ENCODE measurements at places on chromosomes 5 and 9.

GRCh38 chr9:94568250-94568889, 13.5 kb downstream of the PCAT7 start:
- no peak for DNase-seq

GRCh38 chr9:104895572-104895971, 32.4 kb downstream of the ABCA1 start:
- no peak for DNase-seq

- no peak for DNase-seq
Measured at GRCh38 chr5:2190549-2190948, 307.8 kb upstream of the IRX4 start.

DNA sequence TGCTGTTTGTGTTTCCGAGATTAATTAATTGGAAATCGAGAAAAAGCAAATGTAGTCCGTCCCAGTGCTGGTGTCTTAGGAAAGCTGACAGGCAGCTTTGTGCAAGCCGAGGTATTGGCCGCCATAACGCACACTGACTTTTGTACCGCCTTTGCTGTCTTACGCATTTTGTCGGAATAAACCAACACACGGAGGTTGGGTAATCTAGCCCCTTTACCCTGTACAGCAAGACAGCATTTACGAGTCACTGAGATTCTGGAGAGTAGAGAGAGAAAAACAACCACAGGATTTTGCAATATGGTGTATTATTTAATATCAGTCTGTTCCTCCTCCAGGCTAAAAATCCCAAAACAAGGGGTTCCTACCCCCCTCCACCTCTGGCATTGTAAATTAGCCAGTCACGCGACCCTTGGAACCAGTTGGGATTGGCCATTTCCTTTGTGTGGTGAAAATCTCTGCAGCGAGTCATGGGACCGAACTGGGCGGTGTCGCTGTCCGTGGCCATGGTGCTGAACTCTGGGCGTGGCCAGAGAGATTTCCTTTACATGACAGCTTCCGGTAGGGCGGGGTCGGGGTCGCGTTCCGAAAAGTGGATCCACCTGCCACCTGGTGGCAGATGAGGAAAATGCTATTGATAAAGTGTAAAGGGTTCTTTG, 10.3 kb upstream of the PCDHB1 start:
- peak; percentile 100 for DNase-seq

GRCh38 chr9:133856798-133857197, 118.6 kb upstream of the SARDH start:
- no peak for DNase-seq

DNA sequence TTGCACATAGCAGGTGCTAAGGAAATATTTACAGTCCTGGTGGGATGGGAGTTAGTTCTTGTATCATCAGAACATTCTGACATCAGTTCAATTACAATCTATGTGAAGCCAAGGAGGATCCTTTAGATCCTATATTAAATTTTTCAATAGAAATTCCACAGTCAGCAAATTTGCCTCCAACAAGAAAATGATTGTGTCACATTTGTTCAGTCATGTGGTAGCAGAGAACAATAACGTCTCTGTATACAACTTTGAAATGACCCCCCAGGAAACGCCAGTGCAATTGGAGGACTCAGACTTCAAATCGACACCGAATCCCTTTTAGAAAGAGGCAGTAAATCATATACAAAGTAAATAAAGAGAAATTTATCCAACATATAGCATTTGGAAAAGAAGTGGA, 392.1 kb downstream of the DTWD2 start:
- DNase-seq, result no peak

DNA sequence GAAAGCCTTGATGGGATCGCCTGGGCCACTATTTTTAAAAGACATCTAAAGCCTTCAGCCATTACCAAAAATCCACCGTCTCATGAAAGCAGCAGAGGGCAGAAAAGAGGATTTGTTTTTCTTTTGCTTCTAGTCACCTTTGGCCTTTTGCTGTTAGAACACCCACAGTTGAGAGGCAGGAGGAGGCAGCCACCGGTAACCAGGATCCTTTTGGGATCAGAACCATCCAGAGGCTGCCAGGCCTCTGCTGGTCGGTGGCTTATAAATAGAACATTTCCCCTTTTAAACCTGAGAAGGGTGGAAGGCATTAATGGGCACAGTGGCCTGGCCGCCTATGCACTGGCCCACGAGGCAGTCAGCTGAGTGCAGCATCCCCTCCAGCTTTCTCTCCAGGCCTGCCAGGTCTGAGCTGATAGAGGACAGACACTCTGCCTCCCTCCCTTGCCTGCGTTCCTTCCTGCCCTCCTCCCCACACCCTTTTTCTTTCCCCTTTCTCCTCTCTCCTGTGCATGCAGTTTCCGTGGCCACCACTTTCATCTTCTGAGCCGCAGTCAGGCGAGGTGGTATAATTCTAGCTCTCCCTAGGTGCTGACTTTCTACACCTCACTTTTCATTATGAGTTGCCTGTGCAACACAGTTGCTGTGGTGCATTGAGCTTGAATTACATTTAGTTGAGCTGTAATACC, 253.4 kb downstream of the ARHGAP26 start:
- no peak for DNase-seq
